ENCODE measurements at places on chromosomes 6 and 20.

GRCh38 chr6:105873799-105874198, 212.3 kb upstream of the PRDM1 start:
- no peak for DNase-seq

- no peak for DNase-seq
Observed at GRCh38 chr20:45111799-45112471, 3.0 kb downstream of the WFDC5 start.

DNA sequence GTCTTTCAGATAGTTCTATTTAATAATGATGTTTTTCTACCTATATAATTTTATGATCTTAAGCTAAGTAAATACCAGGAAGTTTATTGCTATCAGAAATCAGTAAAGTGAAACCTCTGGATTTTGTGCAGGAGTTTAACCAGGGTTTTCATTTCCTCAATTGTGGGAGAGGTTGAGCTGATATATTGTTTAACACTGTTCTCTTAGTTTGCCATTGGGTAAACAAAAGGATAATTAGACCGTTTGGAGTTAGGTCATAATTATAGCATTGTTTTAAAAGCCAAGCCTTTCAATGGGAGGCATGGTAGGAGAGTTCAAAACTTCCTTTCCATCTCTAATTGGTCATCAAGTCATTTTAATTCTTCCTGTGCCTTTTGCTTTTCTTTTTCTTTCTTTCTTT, 58.7 kb downstream of the STXBP5 start:
- no peak for DNase-seq

- no peak for DNase-seq
Observed at GRCh38 chr20:23612396-23612795, 6.7 kb upstream of the CST9 start.

- DNase-seq: no peak
Observed at GRCh38 chr6:134593442-134593841, 275.5 kb upstream of the SGK1 start.

DNA sequence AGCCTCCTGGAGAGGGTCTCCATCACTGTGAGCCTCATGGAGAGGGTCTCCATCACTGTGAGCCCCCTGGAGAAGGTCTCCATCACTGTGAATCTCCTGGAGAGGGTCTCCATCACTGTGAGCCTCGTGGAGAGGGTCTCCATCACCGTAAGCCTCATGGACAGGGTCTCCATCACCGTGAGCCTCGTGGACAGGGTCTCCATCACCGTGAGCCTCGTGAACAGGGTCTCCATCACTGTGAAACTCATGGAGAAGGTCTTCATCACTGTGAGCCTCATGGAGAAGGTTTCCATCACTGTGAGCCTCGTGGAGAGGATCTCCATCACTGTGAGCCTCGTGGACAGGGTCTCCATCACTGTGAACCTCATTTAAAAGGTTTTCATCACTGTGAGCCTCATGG, 140.0 kb downstream of the ERMARD start:
- no peak for DNase-seq

DNA sequence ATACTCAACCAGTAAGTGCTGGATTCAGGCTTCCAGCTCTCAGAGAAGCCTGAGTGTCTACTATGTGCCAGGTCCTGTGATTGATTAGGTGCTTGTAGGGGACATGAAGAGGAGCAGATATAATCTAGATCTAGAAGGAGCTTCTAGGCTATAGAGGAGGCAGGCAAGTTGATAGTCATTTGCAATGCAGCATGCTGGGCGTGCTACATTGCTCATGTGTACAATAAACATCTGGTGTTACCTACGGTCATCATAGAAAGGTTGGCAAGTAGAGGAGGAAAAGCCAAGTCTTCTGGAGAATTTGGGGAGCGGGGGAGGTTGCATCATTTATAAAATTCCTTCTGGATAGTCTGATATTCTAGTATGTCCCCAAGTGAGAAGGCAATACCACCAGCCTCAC, 33.2 kb downstream of the RNF144B start:
- no peak for DNase-seq

- DNase-seq: no peak
Observed at GRCh38 chr6:35477551-35478179, 9.5 kb downstream of the RPL10A start.

GRCh38 chr6:34924831-34925625, 36.0 kb downstream of the ANKS1A start:
- no peak for DNase-seq

GRCh38 chr6:135449246-135449645, 48.3 kb downstream of the AHI1 start:
- no peak for DNase-seq

- no peak for DNase-seq
Observed at GRCh38 chr20:45427236-45428149, 11.6 kb downstream of the PIGT start.

GRCh38 chr6:160221423-160221822, 37.2 kb downstream of the SLC22A2 start:
- no peak for DNase-seq

GRCh38 chr6:166757232-166758135, 130.4 kb upstream of the RPS6KA2 start:
- no peak for DNase-seq

GRCh38 chr6:52233005-52233404, 11.3 kb downstream of the IL17F start:
- DNase-seq: no peak

DNA sequence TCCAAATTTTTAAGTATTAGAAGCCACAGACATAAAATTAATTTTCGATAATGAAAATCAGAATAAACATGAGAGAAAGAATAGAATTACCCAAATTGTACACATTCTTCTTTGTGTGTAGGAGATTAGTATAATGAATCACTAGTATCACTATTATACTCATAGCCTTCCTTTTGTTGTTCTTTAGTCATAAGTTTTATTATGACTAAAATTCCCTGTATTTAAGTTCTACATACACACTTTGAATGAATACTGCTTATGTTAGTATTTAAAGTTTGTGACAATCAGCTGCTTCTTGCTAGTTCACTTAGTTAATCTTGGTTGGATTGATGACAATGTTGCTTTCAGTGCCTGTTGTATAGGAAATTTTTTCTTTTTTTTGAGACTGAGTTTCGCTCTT, 72.7 kb downstream of the CCDC170 start:
- DNase-seq: peak; percentile 35

- no peak for DNase-seq
Observed at GRCh38 chr6:109059571-109060021, 35.0 kb downstream of the SESN1 start.

DNA sequence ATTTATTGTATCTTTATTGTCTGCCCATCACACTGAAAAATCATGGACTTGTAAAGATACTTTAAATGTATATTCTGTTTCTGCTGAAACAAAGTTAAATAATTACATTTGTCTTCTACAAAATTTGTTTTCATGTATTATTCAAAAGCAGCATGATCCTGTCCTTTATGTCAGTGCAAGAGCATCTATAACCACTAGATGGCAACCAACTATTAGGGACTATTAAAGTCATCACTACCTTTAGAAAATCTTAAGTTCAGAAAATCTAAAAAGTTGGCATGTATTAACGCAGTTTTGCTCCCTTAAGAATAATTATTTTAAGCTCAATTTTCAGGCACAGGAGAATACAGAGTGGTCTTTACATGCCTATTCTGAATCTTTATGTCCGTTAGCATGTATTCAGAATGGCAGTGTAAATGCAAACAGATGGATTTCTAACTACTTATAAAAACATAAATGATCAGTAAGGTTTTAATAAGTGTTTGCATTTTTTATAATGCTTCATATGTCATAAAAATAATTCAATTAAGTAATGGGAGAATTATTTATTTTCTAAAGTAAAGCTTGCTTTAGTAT, 17.8 kb downstream of the TMEM30A start:
- DNase-seq: peak; percentile 35

DNA sequence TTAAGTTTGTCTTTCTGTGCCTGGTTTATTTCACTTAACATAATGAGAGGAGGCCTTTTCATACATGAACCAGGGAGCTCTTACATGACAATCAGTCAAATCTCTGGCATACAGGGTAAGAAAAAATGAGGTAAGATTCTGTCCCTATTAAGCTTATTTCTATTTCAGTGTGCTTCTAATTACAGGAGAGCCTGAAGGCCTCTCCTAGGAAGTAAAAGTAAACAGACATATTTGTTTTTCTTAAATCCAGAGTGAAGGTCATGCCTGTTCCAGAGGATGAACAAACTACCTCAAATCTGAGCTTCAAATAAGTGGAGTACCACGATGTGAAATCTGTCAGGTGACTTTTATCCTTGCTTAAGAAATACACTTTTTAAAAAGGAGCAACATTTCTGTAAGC, 72.6 kb downstream of the POPDC3 start:
- no peak for DNase-seq

- DNase-seq: no peak
Observed at GRCh38 chr6:41894366-41895299, 542 bp downstream of the USP49 start.

DNA sequence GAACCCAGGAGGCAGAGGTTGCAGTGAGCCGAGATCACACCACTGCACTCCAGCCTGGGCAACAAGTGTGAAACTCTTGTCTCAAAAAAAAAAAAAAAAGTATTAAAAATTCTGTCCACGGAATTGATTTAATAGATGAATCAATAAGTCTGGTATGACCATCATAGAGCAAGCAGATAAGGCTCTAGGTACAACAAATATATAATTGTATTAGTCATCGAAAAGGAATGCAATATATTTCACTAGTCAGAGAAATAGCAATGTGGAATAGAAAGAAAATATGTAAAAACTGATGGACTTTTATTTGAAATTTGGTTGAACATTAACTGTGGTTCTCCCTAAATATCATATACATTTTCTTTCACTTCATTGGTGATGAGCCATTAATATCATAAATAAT, 476.8 kb upstream of the AGPAT4 start:
- no peak for DNase-seq

DNA sequence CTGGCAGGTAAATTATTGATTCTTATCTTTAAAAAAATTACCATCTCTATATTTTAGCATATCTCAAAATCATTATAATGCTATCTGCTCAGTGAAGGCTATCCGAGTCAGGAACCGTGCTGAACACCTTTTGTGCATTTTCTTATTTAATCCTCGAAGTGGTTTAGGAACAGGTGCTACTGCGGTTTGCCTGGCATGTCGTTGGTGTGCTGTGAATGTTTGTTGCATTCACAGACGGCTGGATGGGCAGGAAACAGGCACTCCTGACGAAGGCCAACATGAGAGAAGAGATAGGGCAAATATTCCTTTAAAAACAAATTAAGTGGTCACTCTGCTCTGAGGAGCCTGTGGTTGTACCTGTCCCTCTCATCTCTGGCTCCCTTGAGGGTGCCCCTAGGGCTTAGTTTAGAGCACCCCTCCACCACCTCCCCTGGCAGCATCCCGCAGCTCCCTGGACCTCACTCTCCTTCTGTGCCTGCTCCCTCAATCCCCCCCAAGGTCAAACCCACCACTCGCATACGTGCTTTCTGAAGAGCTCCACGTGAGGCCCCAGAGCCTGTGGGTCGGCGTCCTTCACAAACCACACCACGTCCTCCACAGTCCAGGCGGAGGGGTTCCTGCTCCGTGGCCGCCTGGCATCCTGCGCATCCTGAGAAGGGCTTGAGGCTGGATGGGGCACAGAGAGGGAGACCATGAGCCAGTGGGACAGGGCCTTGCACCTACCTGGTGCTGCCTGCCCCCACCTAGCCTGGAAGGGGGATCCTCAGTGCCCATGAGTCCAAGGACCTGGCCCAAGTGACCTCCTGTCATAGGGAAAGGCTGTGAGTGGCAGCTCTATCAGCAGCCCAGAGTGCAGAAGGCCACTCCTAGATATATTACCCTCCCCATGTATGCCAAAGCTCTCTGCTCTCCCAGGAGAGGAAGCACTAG, 116.5 kb downstream of the SCML4 start:
- no peak for DNase-seq

DNA sequence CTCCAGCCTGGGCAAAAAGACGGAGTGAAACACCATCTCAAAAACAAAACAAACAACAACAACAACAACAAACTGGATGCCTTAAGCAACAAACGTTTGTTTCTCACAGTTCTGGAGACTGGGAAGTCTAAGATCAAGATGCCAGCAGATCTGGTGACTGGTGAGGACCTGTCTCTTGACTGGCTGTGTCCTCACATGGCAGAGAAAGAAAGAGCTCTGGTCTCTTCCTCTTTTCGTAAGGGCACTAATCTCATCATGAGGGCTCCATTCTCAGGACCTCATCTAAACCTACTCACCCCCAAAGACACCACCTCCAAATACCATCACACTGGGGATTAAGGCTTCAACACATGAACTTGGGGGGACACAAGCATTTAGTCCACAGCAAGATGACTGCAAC, 13.5 kb upstream of the GFOD1 start:
- DNase-seq: no peak

GRCh38 chr6:10613077-10613476, 81.3 kb downstream of the C6orf52 start:
- DNase-seq: no peak

- no peak for DNase-seq
Observed at GRCh38 chr20:56626367-56627121, 2.6 kb upstream of the TFAP2C start.

- DNase-seq: no peak
Observed at GRCh38 chr6:97572943-97573342, 289.9 kb upstream of the MMS22L start.

DNA sequence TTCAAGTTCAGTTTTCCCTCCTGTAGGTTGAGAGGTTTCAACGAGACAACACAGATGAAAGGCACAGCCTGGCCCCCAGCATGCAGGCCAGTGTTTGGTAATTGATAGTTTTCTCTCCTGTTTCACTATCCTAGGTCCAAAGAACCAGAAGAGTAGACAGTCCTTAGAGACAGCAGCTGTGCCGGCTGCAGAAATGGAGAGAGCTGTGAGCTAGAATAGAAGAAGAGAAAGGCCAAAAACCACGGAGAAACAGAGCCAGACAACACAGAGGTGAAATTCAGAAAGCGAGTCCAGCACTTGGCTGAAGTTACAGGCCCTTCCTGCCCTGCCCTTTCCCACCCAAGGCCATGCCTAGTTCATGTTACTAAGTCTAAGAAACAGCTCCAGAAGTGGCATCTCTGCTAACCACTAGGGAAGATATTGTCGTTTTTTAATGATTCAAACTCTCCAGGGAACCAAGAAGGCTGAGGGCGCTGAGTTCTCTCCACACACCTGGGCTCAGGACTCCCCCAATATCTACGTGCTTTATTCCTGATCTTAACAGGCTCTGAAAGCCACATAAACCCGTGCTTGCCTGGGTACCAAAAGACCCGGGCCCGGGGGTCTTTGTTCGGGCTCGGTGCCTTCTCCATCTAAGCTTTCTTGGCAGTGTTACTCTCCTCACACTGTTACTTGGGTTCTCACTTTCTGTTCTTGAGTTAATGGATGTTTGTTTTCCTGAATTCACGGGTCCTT, 16.5 kb upstream of the RBPJL start:
- no peak for DNase-seq

DNA sequence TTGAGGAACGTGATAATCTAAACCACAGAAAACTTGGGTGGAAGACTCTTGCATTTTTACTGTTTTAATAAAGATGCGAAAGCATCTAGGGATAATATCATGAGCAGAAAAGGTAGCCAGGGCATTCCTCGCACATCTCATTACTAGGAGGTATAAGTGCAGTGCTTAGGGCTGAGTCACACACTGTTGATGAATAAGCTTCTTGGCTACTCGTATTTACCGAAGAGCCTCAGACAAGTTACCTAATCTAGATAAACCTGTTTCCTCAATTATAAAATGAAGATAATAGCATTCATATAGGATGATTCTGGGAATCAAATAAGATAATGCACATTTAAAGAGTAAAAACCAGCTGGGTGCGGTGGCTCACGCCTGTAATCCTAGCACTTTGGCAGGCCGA, 780 bp upstream of the KIAA0319 start:
- DNase-seq: no peak
